ENCODE measurements at places on chromosomes 7 and 10. TPM values are rescaled to one million over a fixed set of nuclear protein-coding genes. Genes with fewer than 3 reads are reported as not detected.

Gene HTR7
- 0.68 TPM for total RNA-seq

Gene RBP4
- 16.8 TPM for total RNA-seq

- DNase-seq = no peak
These were observed 78.2 kb upstream of the MKLN1 start for GRCh38 chr7:131249483-131249882.

- DNase-seq = no peak
These were observed 140.5 kb downstream of the LRRC4 start for GRCh38 chr7:127890726-127891125.

DNA sequence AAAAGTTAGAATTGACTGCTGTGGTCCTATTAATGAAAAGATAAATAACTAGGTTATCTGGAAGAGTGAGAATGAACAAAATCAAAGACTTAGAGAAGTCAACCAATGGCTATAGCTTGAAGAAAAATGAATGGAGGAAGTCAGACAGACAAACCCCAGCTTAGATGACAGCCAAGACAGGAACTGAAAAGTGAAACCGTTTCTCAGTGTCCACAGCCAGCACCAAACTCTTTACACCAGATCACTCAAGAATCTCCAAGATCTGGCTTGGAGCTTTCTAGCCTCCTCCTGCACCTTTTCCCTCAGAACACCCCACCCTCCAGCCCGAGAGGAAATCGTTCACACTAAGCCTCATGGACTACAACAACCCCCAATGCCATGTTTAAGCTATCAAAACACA is 167.0 kb downstream of the SFMBT2 start:
- no peak for DNase-seq
